ENCODE measurements at places on chromosomes 2 and 18.

DNA sequence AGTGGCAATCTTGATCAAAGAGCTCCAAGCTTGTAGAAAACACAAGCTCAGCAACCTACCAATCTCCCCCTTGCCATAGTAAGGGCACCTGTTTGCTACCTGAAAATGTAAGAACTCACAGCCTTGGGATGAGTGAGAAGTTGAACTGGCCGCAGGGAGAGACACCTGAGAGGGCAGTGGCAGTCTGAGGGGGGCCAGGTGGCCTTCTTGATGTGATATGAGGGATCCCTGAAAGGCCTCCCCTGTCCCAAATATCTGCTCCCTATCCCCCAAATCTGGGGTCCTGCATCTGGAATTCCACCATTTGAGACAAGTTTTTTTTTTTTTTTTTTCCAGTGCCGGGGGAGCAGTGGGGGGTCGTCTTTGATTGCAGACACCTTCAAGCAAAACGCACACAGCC is 230.2 kb upstream of the SMAD2 start:
- DNase-seq: no peak

GRCh38 chr2:144510294-144510991 is 9.5 kb downstream of the ZEB2 start:
- DNase-seq: peak; percentile 41

GRCh38 chr18:6868033-6868432 is 138.5 kb downstream of the ARHGAP28 start:
- no peak for DNase-seq

GRCh38 chr18:79624356-79625170 is 55.0 kb upstream of the CTDP1 start:
- no peak for DNase-seq

GRCh38 chr18:12397793-12398192 is 9.9 kb upstream of the PRELID3A start:
- DNase-seq: no peak

DNA sequence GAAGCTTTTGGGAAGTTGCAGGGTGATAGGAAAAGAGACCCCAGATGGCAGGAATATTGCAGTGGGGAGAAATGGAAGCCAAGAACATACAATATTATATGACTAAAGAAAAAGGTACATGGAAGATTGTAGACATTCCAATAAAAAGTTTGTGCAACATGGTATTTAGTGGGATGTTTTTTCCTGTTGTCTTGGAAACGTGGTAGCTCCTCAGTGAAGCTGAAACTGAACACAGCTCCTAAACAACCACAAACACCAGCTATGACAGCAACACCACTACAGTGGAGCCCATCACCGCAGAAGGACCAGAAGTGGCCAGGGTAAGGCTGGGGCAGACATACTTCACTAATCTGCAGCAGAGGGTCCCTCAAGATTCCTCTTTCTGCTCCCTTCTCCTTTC is 246.8 kb downstream of the CDH20 start:
- no peak for DNase-seq

GRCh38 chr18:67919316-67919715 is 402.8 kb upstream of the DSEL start:
- no peak for DNase-seq

DNA sequence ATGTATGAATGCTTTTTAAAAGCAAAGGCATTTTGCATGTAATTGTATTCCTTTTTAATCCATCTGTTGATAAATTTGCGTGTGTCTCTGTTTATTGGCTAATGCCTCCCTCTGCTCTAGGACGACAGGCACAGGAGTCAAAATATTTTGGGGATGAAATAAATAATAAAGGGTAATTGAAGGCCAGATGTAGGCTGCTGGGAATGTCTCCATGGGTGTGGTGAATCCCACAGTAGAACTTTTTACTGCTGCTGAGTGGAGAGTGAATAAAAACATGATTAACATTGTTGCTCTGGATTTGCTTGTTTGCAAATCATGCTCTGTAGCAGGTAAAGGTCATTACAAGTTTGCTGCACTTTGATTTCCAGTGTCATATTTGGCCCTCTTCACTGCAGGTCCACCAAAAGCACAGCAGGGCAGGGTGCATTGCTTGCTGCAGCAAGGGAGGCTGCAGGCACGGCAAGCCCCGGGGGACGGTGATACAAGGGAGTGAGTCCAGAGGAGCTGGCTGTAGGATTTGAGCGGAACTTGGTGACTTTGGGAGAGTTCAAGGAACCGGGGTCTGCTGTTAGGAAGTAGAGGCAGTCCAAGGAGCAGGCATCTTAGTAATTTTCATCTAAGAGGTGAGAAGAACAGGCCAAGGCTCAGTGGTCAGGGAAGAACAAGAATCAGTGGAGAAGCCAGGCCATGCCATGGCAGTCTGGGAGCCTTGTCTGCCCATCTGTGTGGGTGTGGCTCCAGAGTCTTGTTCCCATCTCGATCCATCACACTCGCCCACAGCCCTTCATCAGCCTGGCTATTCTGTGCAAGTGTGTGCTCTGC is 201.5 kb upstream of the RAB6C start:
- peak; percentile 8 for DNase-seq

- peak; percentile 51 for DNase-seq
Measured at GRCh38 chr18:31711365-31712172, 27.2 kb upstream of the B4GALT6 start.
